ENCODE measurements at places on chromosomes 3 and 15. TPM values are rescaled to one million over a fixed set of nuclear protein-coding genes. Genes with fewer than 3 reads are reported as not detected.

DNA sequence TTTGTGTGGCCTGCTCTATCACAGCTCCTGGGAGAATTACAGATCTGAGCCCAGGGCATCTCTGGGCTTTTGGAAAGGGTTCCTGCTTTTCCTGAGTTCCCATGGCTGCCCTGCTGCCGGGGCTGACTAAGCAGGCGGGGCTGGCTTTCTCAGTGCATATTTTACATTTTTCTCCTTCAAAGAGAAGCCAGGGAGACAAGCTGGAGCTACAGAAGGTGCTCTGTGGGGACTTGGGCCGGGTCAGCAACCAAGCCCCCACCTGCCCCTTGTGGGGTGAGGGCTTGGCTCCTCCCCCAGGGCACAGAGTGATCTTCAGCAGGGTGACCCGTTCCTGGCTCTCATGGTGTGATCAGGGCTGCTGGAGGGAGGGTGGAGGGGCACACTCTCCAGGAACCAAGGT is 17.4 kb downstream of the ABTB1 start:
- no peak for DNase-seq

- DNase-seq: no peak
Observed at GRCh38 chr15:22845289-22845900, 6.9 kb downstream of the NIPA2 start.

DNA sequence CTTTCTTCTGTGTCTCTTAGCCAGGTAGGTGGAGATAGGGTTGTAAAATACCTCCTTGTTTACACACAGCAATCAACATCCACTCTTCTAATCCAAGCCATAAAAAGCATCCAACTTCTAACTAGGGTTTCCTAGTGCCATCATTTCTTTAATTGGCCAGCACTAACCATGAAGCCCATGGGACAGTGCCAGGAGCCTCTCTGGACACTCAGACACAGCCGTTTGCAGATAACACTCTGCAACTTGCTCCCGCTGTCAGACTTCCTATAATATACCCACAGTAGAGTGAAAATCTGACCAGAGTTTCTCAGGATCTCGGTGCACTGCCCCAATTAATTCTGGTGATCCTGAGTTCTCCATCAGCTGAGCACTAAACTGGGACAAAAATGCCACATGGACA is 53.4 kb downstream of the TAFA4 start:
- no peak for DNase-seq

DNA sequence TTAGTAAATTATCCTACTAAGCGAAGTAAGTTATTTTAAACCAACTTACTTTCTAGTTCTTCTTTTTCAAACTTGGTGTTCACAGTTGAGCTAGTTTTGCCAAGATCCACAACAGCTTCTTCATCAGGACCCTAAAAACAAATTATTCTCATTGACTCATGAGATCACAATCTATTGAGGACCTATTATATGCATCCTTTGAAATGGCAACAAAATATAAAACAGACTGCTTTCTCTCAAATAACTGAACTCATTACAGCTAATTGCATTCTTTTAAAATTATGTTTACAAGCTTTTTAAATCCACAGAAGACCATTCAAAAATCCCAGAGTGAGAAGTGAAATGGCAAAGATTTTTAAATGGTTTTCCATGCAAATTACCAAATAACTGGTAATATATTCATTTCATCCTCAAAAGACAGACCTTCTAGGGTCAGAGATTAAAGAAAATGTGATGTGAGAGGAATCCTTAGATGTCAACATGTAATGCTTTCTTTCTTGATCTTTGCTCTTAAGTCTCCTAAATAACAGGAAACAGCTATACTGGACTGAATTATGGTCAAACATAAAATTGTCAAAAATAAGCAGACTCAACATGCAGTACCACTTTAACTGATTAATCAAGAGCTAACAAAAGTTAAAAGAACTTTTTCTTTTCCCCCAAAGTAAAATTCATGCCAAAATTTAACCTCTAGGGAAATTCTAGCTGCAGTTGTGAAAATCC is 31.7 kb downstream of the SLC4A7 start:
- no peak for DNase-seq

The KBTBD12 gene
- 3.1 TPM for total RNA-seq

The GHSR gene
- total RNA-seq: not detected

The SRGAP3 gene
- total RNA-seq: 21.4 TPM

Data from skin of body (tissue), 3 donors.